A549 treated with CORT108297 at 1 μM for 4 hours (cell line): ENCODE measurements at places on chromosomes 5 and 9. TPM values are rescaled to one million over a fixed set of nuclear protein-coding genes. Genes with fewer than 3 reads are reported as not detected.

LCN6 gene
- total RNA-seq, result not detected in 5 replicates

SPTAN1 gene
- 142 to 153 TPM (median 151 TPM) in 5 replicates for total RNA-seq

C5 gene
- 10.6 to 13.3 TPM (median 12.3 TPM) in 5 replicates for total RNA-seq

ANKRA2 gene
- total RNA-seq, result 9.4 to 11.8 TPM (median 11.3 TPM) in 5 replicates

SCGB3A2 gene
- total RNA-seq, result not detected in 5 replicates

ADGRV1 gene
- 0.61 to 1.0 TPM (median 0.68 TPM) in 5 replicates for total RNA-seq

TICAM2 gene
- 0.75 to 1.4 TPM (median 1.2 TPM) in 5 replicates for total RNA-seq

SREK1 gene
- total RNA-seq, result 25.6 to 35.3 TPM (median 33.0 TPM) in 5 replicates

EGR1 gene
- total RNA-seq, result 7.1 to 12.8 TPM (median 9.9 TPM) in 5 replicates

TAF11L10 gene
- not detected in 5 replicates for total RNA-seq

PCDHGC5 gene
- total RNA-seq, result 0.02 to 0.03 TPM (median 0.03 TPM) in 3 of 5 replicates, not detected in the others

ABCA2 gene
- total RNA-seq, result 20.4 to 30.4 TPM (median 27.8 TPM) in 5 replicates

SPINK6 gene
- total RNA-seq, result 0.21 to 0.65 TPM (median 0.29 TPM) in 4 of 5 replicates, not detected in the other

NPM1 gene
- total RNA-seq, result 3,134 to 4,822 TPM (median 3,256 TPM) in 5 replicates
